Right forelimb (tissue), 1 donor: ENCODE measurements at places on chromosomes 5 and 9.
A peak's percentile ranks its signal among the peaks of the same experiment; 100 is the strongest.

GRCh38 chr5:153404747-153405146 is 85.7 kb upstream of the GRIA1 start:
- DNase-seq, result peak; percentile 40

GRCh38 chr5:170736966-170737365 is 46.6 kb upstream of the GABRP start:
- DNase-seq, result no peak

GRCh38 chr5:21219251-21219650 is 1231.3 kb upstream of the CDH18 start:
- DNase-seq, result no peak

DNA sequence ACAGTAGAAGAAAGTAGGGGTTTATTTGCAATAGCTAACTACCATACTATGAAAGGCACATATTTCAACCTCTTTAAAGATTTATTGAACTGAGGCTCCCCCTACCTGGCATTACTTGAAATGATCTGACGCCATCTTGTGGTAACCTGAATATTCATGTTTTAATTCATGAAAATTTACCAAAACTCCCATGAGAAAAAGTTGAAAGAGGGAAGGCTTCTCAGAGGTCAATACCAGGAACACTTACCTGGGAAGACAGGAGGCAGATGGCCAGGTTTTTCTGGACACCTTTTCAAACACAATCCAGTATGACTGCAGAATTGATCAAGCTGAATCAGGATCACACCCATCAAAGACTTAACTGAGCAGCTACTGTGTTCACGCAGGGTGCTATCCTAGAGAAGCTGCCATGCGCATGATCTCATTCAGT is 9.4 kb downstream of the PRELID2 start:
- no peak for DNase-seq

GRCh38 chr5:54841481-54841880 is 143.9 kb downstream of the ESM1 start:
- DNase-seq, result no peak

DNA sequence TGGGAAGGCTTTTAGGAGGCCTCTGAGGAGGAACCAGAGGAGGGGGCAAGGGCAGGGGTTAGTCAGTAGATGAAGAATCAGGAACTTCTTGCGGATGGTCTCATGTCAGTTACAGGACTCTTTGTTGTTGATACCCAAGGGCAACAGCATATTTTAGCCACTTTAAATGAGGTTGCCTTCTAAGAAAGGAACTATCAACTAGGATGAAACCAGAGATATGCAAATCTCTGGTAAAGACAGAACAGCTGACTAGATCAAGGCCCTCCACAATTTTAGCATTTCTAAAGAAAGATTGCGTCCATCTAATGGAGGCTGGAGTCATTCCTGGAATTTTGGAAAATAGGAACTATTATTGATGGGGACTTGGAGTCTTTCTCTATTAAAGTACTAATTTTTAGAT is 57.7 kb upstream of the KLF4 start:
- no peak for DNase-seq
